CD4-positive, alpha-beta T cell treated with Interleukin-1 beta for 1 hour (primary cell): ENCODE measurements at places on chromosomes 1 and 21.

DNA sequence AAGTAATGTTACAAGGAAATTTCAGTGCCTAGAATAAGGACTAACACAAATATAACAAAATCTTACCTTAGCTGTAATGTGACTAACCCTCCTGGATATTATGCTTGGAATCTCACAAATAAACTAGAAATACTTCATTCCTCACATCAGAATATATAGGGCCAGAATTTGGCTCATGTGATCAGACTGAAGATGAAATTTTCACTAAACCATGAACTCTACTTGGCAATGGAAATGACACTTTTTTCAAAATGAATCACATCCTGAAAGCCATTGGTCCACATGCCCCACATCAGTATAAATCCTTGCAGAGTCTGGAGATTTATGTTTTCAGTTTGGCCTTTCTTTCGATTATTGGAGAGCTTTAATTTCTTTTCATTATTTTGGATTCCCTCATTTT, 227.8 kb downstream of the NRIP1 start:
- DNase-seq = no peak

GRCh38 chr1:42740851-42741580, 980 bp upstream of the CLDN19 start:
- DNase-seq = no peak

DNA sequence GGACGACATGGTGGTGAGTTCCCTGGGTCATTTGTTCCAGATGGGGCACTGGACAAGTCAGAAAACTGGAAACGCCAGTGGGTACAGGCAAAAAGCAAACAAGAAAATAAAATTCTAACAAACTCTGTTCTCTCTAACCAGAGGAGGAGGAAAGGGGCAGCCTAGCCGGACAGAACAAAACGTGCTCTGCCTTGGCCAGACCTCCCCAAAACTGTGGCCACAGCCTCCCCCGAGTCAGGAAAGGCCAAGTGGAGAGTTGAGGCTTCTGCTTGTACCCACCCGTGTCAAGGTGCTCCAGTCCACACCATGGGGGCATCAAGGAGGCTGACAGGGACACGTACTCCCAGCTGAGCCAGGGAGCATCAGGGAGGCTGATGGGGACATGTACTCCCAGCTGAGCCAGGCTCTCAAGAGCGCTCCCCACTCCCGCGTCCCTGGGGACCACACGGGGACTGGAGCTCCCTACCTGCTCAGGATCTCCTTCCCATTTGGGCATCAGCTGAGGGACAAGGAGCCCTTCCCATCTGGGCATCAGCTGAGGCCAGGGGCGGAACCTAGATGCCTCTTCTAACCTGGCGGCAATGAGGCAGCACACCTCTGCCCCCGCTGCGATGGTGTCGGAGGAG, 154.8 kb upstream of the COL6A1 start:
- DNase-seq = no peak

GRCh38 chr1:10474613-10475507, at the start of gene PEX14:
PEX14 (plus strand) TSS chr1:10474950; CDS start chr1:10474967, 17 bp downstream.
- peak; percentile 81 for DNase-seq

- peak; percentile 72 for DNase-seq
Observed at GRCh38 chr1:30749691-30750583, 7.6 kb downstream of the LAPTM5 start.
